ENCODE measurements at places on chromosomes 4 and X.

DNA sequence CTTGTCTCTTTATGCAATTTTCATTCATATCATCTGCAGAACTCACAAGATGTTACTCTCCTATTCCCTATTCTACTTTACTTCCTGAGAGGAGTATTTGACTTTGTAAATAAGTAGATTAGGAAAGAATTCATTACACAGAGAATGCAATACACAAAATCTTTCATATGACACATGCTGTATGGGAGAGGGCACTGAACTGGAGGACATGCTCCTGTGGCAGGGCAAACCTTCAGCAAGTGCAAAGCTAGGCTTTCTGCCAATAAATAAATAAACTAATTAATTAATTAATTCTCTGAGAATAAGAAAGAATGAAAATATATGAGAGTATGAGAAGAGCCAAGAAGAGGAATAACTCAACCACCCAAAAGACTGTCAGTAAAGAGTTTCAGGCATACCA is 33.9 kb downstream of the THAP9 start:
- no peak for DNase-seq

- no peak for DNase-seq
Observed at GRCh38 chr4:139735381-139736273, 70.0 kb downstream of the MGST2 start.

DNA sequence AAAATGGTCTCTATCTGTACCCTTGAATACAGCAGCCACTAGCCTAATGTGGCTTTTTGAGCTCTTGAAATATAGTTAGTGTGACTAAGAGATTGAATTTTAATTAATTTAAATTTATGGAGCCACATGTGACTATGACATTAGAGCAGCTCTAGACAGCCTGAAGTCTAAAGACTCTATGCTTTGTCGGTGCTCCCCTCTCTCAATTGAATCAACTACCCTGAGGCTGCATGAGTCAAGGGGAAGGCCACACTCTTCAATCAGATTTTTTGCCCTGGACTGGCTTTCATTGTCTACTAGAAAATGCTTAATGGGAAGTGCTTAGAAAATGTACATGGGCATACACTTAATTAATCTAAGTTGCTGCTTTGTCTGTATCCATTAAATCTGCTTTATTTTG is 11.7 kb downstream of the TLR7 start:
- DNase-seq, result no peak

GRCh38 chrX:107571296-107571998 is 56.9 kb upstream of the PRPS1 start:
- peak; percentile 69 for DNase-seq

GRCh38 chrX:17744896-17745523 is 7.7 kb downstream of the SCML1 start:
- DNase-seq, result no peak

- no peak for DNase-seq
Observed at GRCh38 chr4:85372966-85373365, 102.0 kb upstream of the ARHGAP24 start.

- peak; percentile 63 for DNase-seq
Observed at GRCh38 chrX:13101441-13102139, 57.2 kb upstream of the FAM9C start.

DNA sequence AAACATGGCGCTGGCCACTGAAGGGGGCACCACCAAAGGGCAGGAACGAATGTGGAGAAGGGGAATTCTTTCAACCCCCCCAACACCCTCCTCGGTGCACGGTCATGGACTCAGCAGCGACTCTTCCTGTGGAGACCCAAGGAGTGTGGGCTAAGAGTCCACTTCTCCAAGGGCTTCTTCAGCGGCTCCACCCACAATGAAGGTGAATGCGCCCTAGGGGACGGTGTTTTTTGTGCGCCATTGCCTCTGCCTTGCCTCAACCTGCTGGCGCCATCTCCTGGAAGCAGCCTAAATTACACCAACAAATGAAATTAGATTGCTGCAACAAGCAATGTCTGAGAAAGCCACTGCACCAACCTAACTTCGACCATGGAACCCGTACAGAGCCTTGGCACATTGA is 169.2 kb upstream of the MAGEB18 start:
- DNase-seq, result no peak

DNA sequence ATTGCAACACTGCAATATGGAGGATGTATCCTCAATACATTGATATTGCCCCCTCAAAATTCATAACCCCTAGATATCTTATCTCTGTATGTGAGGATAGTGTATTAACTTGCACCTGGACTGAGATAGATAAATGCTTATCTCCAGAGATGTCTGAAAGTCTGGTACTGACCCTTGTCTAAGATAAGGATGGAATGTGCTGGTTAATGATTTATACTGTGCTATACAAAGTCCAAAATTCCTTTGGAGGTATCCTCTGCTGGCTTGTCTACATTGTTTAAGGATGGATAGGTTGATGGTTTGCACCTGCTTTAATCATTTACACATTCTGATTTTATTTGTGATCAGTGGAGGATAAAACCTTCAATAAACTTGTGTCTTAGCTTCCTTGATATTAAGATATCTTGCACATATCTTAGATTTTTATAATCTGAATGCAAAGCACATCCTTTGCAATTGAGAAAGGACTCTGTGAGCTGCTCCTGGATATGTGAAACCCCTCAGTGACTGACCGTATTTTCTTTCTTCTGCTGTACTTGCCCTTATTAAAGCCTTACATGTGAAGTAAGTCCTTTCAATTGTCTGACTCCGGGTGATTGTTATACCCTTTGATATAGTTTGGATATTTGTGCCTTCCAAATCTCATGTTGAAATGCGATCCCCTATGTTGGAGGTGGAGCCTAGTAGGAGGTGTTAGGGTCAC is 430.3 kb upstream of the MAOA start:
- no peak for DNase-seq

- no peak for DNase-seq
Observed at GRCh38 chr4:74953647-74954046, 20.7 kb downstream of the PARM1 start.

DNA sequence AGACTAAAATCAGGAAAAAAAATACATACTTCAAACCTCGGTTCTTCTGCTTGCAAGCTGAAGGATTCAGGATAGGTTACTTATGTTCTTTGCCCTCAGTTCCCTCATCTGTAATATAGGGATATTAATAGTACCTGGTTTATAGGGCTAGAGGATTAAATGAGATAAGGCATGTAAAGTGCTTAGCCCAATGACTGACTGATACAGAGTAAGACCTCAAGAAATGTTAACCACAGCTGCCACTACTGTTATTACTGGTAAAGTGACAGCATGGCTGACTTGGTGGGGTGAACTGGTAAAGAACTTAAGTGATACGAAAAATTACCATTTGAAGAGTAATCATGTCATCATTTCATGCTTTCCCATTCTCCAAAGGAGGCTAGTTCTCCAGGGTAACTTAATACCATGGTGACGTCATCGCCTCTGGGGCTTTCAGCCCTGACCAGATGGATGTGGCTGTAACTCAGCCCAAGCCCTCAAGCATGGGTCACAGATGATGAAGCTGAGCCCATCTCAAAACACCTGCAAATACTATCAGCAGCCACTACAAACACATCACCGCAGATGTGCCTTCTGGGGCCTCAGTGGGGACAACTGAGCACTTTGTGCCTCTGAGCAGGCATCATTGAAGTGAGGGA is 44.5 kb upstream of the SCML1 start:
- DNase-seq, result no peak

DNA sequence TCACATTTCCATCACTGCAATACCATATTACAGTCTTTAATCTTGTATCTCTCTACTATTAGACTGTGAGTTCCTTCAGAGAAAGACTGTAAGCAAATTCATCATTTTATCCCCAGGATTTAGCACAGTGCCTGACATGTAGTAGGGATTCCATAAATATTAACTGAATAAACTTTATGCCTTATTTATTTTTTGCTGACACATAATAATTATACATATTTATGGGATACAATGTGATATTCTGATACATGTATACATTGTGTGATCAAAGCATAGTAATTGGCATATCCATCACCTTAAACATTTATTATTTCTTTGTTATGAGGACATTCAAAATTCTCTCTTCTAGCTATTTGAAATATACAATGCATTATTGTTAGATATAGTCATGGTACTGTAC is 3.7 kb downstream of the PPEF2 start:
- no peak for DNase-seq

GRCh38 chr4:8220661-8221450 is 21.8 kb downstream of the SH3TC1 start:
- DNase-seq, result no peak

DNA sequence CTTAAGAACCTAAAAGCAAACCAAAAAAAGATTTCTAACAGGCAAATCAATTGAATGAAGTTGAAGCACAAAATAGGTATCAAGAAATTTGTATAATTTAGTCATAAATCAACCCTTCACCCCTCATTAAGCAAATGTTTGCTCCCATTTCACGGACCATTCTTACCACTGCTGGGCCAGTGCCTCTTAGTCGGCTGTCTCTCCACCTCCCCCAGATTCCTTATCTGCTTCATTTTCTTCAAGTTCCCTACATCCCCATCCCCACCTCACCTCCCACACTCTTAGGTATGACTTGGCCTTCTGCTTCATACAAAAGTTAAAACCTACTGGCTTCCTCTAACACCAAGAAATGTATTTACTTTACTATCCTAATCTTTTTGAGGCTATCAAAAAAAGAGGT is 11.8 kb downstream of the AASDH start:
- no peak for DNase-seq

DNA sequence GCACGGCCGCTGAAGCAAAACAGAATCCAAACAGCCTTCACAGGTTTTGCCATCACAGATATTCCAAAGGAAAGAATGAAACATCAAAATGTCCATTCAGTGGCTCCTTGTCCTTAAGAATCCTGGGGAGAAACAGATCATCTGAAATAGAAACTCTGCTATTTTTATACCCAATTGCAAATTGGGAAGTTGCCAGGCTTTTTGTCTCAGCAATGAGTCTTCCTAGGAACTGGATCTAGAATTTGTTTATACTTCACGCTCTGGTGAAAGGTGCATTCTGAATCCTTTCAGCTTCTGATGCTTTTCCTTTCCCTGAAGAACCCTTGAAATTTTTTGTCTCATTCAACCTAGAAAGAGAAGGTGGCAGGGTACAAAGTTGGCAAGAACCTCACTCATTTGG is 218.9 kb downstream of the FBXW7 start:
- DNase-seq, result no peak

- no peak for DNase-seq
Observed at GRCh38 chr4:90190525-90190924, 63.3 kb downstream of the CCSER1 start.

DNA sequence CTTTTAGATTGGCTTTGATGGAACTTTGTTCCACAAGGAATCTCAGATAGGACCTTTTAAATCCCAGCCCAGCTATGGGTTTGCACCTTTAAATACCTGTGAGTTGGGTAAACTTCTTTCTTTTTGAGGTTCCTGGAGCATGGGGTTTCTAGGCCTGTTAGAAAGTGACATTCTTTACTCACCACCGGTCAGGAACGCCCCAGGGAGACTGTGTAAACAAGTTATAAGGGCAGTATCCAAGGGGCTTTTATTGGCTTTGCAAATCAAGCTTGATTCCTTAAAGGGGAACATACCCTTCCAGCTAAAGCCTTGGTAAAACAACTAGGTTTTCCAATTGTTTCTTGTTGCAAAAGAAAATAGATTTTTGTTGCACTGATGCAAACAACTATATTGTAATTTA is 93.4 kb downstream of the TENT5D start:
- DNase-seq, result no peak

- no peak for DNase-seq
Observed at GRCh38 chrX:87626996-87627395, 109.4 kb downstream of the KLHL4 start.

GRCh38 chrX:136778916-136779315 is 1.8 kb downstream of the ARHGEF6 start:
- no peak for DNase-seq

GRCh38 chr4:109723110-109723509 is 6.8 kb downstream of the PLA2G12A start:
- DNase-seq, result no peak

DNA sequence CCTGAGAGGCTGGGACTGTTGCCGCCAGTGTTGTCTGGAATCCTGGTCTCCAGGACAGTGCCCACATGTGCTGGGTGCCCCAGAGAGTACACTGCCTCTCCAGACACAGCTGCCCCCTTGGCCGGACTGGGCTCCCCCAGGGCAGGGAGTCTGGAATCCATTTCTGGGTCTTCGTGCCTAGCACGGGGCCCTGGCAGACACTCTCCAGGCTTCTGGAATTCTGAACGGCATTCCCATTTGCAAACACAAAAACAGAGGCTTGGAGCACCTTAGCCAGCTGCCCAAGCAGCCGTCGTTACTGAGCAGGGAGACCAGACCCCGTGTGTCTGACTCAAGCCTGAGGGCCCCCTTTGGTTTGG is 20.8 kb downstream of the HMX1 start:
- DNase-seq, result no peak

All from HS-5 (cell line).